ENCODE measurements at places on chromosomes 13 and 19.

- DNase-seq: no peak
Measured at GRCh38 chr13:87368639-87369038, 302.5 kb upstream of the SLITRK5 start.

DNA sequence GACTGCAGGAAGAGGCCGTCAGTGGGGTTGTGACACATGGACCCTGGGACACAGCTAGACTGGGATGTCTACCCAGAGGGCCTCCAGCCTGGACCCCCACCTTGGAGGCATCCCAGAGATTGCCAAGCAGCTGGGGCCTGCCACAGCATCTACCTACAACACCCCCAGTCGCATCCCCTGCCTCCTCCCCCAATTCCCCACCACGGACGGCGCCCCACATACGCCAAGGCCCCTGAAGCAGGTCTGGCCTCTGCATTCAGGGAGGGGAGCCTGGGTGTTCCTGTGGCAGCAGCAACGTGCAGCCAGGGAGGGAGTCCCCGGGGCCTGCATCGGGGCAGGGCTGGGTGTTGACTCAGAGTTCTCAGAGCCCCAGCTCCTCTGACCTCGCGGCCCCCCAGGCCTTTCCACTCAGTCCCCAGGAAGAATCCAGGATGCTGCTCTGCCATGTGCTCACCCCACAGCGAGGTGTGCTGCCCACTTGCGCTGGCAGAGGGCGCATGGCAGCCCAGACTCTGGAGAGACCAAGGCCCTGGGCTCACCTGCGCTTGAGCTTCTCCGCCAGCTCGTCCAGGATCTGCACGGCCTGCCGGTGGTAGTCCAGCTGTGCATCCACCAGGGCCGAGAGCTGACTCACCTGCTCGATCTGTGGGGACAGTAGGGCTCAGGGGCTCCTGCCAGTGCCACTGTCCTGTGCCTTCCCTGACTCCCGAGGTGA, 19.6 kb downstream of the MPND start:
- DNase-seq: no peak

GRCh38 chr19:32924200-32924599, 47.6 kb downstream of the CEP89 start:
- DNase-seq: no peak

DNA sequence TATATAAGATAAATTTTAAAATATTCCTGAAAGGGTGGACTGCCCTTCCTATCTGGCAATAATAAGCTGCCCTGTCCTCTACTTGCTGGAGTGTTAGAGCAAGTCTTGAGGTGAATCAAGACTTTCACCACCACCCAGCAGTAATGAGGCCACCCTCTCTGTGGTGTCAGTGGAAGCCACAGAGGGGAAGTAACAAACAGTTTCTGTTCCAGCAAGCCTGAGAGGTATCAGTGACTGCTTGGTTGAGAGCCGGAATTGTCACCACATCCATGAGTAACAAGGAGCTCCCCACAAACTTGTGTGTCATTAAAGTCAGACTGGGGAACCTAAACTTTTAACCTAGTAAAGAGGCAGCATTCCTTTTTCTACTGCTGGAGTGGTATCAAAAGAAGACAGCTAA, 532.7 kb upstream of the SPRY2 start:
- no peak for DNase-seq

DNA sequence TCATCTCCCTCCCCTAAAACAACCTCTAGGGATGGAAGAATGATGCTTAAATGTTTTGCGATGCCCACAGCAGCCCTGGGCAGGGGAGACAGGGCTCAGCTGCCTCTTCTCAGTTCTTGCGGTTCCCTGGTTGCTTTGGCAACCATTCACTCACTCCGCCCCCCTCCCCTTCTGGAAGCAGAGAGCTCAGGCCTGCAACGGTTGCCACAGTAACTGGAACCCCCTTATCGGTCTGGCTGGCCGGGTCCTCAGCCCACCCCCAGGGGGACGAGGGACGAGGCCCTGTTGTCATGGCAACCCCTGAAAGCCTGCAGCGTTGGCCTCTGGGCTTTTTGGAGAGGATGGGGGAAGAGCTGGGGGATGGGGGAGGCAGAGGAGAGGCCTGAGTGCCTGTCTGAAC, 19.5 kb downstream of the NOVA2 start:
- DNase-seq: no peak

- DNase-seq: no peak
Measured at GRCh38 chr19:5142725-5143097, 173.8 kb downstream of the KDM4B start.

DNA sequence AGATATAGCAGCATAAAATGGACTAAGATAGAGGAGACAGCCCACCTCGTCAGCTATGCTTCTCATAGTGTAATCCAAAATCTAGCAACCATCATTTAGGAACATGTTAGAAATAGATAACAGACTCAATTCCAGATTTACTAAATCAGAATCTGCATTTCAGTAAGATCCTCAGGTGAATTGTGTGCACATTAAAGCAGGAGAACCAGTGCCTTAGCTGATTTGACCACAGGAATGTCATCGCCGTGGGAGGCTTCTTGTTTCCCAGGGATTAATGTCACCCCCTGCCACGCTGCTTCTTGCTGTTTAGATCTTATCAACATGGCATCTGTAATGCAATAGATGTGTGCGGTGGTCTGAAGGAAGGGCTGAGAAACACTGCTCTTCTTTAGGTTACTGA, 84.0 kb downstream of the GPC5 start:
- DNase-seq: no peak

GRCh38 chr19:11205939-11206570, 8.7 kb upstream of the KANK2 start:
- no peak for DNase-seq

- DNase-seq: no peak
Measured at GRCh38 chr19:57302727-57303401, 17.4 kb upstream of the ZNF543 start.

DNA sequence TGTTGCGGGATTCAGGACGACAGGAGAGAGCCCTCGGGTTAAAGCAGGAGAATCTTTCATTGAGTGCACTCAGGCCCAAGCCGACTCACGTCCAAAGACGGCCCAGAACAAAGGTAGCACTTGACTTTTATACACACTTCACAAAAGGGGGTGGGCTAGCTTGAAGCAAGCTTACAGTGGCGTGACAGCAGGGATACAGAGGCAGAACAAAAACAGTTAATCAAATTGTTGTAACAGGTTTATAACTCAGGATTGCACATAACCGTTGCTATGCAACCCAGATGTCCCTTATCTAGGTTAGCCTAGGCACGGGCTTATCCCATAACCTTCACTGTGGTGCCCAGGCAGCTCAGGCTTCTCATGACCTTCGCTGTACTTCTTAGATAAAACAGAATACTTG, 2.0 kb downstream of the MED25 start:
- DNase-seq: no peak

DNA sequence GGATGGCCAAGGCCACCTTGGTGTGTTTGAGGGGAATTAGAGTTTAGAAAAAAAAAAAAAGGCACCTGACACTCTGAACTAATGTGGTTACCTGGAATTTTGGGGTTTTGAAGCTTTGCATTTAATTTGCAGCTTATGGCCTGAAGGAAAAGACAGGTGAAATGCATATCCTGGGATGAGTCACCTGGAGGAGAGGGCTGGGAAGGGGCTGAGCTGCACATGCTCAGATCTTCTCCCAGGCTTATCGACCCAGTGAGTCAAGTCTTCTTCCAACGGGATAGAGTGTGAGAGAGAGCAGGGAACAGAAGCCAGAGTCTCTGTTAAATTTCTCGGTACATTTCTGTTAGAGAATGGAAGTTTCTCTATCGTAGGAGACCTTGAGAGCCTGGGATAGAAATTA, 29.7 kb upstream of the ALOX5AP start:
- DNase-seq: no peak

- DNase-seq: no peak
Measured at GRCh38 chr13:99417201-99418102, 83.8 kb upstream of the TM9SF2 start.

DNA sequence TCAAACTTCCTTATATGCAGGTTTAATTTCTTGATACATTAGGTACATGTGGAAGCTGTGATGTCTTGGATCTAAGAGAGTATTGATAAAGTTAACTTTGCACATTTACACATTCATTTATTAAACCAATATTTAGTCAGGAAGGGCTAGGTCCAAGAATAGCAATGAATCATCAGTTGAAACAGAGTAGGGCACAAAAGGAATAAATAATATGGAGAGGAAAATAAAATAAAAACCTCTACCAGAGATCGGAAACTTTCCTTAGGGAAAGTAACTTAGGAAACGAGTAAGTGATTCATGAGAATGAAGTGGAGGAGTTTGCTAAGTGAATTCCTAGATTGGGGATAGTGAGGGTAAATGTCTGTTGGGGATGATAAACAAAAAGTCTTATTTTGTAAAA, 259.4 kb upstream of the DACH1 start:
- no peak for DNase-seq

DNA sequence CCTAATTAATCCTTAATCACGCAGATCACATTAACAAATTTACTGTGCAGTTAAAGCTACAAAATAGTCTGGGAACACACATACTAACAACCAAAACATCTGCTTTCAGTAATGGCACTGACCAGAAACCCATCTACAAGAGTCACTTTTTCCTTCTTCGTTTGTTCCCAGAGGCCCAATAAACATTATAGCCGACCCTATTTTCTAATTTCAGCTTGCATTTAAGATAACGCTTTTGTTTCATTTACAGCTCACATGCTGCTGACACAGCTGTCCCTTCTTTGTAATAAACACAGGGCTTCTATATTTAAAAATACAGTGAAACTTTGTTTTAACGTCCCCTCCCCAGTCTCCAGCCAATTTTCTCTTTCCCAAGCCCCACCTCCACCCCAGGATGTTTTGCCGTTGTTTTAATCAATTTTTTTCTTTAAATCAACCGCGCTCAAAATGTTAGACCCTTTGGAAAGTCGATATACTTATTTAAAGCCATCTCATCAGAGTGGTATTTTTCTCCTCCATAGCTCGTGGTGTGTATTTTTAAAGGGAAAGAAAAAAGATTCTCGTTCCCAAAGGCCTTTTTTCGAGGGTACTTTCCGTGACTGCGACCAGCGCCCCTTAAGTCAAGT, 1.7 kb upstream of the WBP4 start:
- DNase-seq: no peak

GRCh38 chr19:29699861-29700260, 15.2 kb downstream of the C19orf12 start:
- no peak for DNase-seq

DNA sequence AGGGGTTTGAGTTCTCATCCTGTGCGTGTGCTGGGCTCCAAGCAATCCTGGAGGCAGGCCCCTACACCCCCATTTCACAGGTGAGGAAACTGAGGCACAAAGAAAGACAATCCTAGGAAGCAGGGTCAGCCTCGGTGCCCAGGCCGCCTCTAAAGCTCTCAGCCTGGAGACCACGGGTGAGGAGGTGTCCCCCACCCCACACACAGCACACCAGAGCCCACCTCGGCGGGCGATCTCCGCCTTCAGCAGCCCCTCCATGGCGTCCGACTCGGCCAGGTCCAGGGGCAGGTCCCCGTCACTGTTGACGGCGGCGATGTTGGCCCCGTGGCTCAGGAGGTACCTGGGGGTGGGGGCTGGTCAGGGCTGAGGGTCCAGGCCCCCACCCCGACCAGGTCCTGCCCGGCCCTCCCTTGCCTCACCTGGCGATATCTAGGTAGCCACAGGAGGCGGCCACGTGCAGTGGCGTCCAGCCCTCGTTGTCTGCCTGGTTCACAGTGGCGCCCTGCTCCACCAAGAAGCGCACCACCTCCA, 5.1 kb downstream of the PPP1R12C start:
- no peak for DNase-seq

- no peak for DNase-seq
Measured at GRCh38 chr13:99522298-99522697, 21.0 kb downstream of the TM9SF2 start.

- no peak for DNase-seq
Measured at GRCh38 chr13:97028441-97029299, 34.4 kb upstream of the OXGR1 start.

GRCh38 chr19:56566904-56567273, 379 bp upstream of the ZNF470 start:
- DNase-seq: peak; percentile 1

DNA sequence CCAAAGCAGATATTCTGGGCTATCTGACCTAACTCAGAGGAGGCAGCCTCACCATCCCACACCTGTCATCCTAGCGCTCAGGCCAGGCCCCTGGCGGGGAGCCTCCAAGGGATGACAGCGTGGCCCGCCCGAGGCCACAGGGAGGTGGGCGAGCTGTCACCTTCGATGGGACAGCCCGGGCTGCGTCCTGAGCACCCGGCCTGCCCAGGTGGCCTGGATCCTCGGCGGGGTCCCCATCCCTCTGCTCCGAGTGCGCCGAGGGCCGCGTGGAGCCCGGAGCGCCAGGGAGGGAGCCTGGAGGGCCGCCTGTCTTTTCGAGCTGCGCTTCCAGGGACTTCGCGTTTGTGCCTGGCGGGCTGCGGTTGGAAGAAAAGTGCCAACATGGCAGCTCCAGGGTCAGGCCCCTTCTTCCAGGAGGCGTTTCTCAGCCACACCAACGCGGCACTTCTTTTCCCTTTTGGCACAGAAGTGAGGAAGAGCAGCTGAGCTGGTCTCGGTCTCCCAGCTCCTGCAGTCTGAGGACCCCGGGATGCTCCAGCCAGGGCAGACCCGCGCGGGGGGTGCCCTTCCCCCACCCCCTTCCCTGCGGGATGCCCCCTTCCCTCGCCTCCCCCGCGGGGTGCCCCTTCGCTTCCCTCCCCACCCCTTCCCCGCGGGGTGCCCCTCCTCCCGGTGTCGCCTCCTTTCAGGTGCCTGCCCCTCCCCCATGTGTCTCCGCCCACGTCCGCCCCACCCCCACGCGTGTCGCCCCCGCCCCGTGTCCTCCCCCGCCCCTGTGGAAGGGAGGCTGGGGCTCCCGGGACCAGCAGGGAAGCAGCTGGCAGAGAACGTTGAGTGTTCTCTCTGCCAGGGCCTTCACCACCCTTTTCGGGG, 42.3 kb downstream of the GJA3 start:
- no peak for DNase-seq

DNA sequence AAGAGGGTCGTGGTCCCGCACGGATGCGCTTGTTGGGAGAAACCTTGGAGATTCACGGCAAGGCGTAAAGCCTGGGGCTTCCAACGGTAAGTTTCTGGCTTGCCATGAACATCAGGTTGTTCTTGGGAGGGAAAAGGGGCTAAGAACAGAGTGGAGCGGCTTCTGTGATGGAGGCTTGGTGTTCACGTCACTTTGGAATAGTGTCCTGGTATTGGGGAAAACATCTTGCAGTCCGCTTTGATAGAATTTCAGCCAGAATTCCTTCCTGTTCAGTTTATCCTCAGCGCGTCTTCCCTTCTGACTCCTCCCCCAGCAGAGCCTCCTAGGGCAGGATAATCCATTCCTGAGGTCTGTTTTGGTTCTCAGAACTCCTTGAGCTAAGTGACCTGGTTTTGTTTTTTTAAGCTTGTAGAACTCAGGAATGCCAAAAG, 2.0 kb downstream of the KCTD15 start:
- DNase-seq: no peak

- peak; percentile 62 for DNase-seq
Measured at GRCh38 chr19:19224852-19225494, 13.2 kb downstream of the NCAN start.

GRCh38 chr19:2261438-2262172, 5.4 kb upstream of the JSRP1 start:
- DNase-seq: no peak

- DNase-seq: no peak
Measured at GRCh38 chr19:57053401-57053800, 66.4 kb upstream of the USP29 start.

- no peak for DNase-seq
Measured at GRCh38 chr19:13281567-13282291, 131.5 kb downstream of the IER2 start.

GRCh38 chr19:43784981-43785808, 4.4 kb upstream of the KCNN4 start:
- no peak for DNase-seq

All from activated CD4-positive, CD25-positive, alpha-beta regulatory T cell (primary cell).